SJSA1 (cell line): ENCODE measurements at places on chromosomes 3 and 15. TPM values are rescaled to one million over a fixed set of nuclear protein-coding genes. Genes with fewer than 3 reads are reported as not detected.

CHRNA7 gene
- 0.08 and 0.09 TPM in 2 replicates for total RNA-seq

ABHD10 gene
- 23.1 and 33.7 TPM in 2 replicates for total RNA-seq

TIMP4 gene
- total RNA-seq = 0.08 TPM in 1 of 2 replicates, not detected in the other

MOBP gene
- not detected in 2 replicates for total RNA-seq

FMN1 gene
- total RNA-seq = 2.3 and 2.4 TPM in 2 replicates

LRRC31 gene
- total RNA-seq = not detected in 2 replicates

CORO2B gene
- total RNA-seq = not detected in 2 replicates

NLGN1 gene
- 3.2 and 3.9 TPM in 2 replicates for total RNA-seq

TPRG1 gene
- 0.11 and 0.50 TPM in 2 replicates for total RNA-seq

GRIP2 gene
- total RNA-seq = 4.0 and 5.3 TPM in 2 replicates

CHST13 gene
- not detected in 2 replicates for total RNA-seq

RTP4 gene
- total RNA-seq = 2.2 and 3.1 TPM in 2 replicates
